Stimulated activated naive CD4-positive, alpha-beta T cell (primary cell): ENCODE measurements at places on chromosomes 1 and 21.

DNA sequence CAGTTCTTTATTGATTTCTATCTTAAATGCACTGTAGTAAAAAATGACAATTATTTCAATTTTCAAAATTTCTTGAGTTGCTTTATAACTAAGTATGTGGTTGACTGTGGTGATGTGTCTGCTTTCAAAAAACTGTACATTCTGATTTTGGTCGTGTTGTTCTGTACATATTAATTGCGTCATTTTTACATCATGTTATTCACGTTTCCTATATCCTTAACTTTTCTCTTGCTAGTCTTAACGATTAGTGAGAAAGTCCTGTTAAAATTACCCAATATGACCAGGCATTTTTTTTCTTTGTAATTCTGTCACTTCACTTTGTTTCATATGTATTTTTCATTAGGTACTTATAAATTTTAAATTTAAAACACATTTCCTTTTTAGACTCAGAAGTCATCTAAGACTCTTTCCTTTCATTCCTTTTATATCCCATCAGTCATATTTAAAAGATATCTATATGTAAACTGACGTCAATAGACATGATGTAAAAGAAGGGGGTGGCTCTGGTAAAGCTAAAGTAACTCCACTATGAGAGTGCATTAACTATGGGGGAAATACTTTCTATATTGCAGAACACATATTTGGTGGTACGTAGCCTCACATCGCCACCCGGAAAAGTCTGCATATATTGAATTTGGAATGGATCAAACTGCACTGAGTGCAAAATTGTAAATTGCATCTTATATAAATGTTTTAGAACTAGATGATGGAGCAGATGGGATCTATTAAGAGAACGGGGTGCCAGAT, 1.1 kb upstream of the COA6 start:
- no peak for DNase-seq

DNA sequence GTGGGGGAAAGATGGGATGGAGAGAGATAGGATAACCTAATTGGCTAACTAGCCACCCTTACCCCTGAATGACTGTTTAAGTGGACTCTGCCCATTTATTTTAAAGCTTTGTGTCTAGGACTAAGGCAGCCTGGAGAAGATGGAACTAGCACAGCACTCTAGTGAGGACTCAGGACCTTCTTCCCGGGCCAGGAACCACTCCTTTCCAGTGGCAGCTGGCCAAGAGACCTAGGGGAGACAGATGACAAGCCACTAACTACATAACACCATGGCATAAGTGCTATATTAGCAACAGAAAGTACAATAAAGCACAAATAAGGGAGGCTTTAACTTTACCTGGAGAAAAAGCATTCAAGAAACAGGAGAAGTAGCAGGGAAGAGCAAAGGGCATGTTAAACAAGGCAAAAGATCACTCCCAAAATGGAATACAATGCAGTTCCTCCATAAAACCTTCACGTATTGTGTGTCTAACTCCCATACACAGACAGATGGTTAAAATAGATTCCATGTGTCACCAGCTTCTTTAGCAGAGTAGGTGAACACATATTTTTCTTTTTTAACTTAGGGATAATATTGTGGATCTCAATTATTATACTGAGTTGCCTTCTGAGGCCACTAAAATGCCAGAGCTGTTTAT, 20.6 kb downstream of the CLCA1 start:
- DNase-seq = no peak

DNA sequence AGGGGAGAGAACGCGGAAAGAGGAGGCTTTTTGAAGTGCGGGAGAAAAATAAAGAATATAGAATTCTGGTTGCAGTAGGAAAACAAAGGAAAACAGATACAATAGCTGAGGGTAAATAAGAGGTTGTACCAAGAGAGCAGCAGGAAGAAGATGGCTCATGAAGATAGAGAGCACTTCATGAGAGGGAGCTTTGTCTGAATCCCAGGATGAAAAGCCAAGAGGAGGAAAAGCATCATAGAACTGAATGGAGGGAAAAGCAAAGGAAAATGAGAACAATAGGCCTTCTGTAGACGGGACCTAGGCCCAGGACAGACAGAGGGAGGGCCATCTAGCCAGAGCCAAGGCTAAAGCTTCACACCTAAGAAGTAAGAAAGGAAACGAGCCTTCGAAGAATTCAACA, 49.5 kb downstream of the ATP6V1G3 start:
- no peak for DNase-seq

GRCh38 chr1:165481820-165482532, 37.0 kb upstream of the RXRG start:
- DNase-seq = no peak

DNA sequence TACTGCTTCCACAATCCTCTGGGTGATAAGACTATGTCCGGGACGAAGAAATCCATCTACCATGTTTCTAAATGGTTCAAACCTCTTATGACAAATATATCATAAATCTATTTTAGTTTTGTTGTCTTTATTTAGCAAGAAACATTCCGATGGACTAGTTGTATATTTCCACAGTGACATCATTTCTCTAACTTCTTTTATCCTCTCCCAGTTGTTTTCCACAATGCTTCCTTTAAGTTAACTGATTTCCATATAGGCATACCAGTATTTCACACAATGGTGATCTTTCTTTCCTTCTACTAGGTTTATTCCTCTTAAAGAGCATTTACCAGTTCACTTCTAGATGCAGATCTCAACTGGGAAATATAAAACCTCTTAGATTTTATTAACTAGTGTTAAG, 44.8 kb downstream of the USP1 start:
- no peak for DNase-seq

DNA sequence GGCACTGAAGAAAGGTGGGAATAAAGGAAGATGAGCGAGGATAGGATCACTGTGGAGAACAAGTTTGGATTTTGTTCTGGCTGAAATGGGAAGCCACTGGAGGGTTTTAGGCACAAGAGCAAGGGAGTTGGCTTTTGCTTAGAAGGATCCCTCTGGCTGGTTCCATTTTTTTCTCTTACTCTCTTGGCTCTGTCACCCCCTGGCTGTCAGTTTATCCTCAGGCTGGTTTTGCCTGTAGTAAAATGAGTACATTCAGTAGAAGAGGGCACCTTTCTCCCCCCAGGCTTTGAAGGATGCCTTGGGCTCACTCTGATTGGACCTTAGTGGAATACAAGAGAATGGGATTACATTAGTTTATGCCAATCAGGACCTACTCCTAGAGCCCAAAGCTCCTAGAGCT, 17.1 kb downstream of the CACHD1 start:
- DNase-seq = no peak

DNA sequence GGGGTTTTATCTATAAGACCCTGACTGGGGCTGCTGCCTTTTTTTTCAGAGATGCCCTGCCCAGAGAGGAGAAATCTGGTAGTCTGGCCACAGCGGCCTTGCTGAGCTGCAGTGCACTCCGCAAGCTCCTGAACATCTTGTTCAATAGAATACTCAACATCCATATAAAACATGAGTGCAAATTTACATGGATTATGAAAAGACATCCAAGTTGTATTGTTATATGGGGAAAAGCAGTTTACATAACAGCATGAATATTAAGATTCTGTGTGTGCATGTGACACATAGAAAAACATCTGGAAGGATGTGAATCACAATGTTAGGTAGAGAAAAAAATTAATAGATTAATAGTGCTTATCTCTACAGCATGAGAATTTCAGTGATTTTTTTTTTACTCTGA, 16.4 kb downstream of the COG2 start:
- no peak for DNase-seq

GRCh38 chr1:115791816-115792215, 23.3 kb upstream of the CASQ2 start:
- no peak for DNase-seq

- DNase-seq = no peak
Measured at GRCh38 chr1:181397845-181398244, 85.5 kb upstream of the CACNA1E start.

GRCh38 chr21:26001356-26001755, 169.2 kb downstream of the APP start:
- DNase-seq = no peak

- no peak for DNase-seq
Measured at GRCh38 chr1:225944951-225945350, 3.9 kb upstream of the LEFTY2 start.

DNA sequence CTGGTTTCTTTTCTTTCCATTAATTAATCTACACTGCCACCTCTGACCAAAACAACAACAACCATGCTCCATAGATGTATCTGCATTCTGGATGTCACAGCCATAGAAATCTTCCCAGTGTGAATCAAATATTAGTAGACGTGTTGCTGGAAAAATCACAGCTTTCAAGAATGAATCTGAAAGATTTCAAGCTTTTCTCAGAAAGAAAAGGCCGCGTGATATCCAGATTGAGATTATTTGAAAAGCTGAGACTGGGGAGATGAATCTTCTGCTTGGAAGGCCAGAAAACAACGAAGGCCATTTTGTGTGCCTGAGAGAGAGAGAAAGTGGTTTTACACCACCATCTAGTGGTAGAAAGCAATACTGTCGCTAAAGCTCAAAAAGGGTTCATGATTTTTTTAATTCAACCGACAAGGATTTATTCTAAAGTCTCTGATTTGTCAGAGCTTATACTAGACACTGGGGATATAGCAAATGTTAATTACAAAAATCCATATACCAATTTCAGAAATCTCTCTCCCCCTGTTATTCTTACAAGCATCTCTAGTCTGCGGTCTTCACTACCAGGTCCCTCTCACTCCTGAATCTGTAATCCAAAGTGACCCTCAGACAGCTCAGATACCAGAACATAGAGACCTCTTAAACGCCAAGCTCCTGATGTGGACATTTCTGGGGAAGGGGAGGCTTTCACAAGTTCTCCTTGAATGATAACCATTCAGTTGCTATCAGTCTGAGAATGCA, 87.5 kb upstream of the SGIP1 start:
- DNase-seq = no peak

DNA sequence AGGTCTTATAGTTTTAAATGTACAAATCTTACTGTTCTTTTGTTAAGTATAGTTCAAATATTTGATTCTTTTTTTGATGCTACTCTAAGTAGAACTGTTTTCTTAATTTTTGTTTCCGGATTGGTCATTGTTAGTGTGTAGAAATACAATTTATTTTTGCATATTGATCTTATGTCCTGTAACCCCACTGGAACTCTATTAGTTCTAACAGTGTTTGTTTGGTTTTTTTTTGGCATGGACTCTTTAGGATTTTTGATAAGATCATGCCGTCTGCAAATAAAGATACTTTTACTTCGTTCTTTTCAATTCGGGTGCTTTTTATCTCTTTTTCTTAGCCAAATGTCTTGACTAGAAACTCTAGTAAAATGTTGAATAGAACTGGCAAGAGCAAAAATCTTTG, 26.5 kb downstream of the GDAP2 start:
- no peak for DNase-seq
